ENCODE measurements at places on chromosomes 7 and 10.

DNA sequence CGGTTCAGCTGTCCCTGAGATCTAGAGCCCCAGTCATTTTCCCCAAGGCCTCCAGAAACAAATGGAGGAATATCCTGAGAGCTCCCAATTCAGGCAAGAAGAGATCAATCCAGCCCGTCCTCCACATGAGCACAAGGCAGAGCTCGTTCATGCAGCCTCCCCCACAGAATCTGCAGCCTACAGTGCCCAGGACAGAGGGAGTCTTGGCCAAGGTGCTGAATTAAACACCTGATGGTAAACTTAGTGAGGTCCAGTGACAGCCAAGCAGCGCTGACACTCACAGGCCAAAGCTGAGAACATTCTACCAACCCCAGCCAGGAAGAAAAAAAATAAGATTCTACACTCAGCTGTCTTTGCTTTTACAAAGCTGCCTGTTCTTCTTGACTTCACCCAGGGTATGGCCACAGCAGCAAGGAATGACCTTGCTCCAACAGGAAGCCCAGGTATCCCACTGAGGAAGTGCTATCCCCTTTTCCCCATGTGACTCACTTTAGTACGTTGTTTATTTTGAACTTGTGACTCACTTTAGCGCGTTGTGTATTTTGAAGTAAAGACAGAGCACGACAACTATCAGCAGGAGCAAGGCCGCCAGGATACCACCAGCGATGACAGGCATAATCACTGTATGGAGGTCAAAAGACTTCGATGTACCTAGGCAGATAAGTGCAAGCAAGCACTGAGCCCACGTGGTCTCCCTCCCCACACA, 4.4 kb upstream of the CUZD1 start:
- DNase-seq: no peak

DNA sequence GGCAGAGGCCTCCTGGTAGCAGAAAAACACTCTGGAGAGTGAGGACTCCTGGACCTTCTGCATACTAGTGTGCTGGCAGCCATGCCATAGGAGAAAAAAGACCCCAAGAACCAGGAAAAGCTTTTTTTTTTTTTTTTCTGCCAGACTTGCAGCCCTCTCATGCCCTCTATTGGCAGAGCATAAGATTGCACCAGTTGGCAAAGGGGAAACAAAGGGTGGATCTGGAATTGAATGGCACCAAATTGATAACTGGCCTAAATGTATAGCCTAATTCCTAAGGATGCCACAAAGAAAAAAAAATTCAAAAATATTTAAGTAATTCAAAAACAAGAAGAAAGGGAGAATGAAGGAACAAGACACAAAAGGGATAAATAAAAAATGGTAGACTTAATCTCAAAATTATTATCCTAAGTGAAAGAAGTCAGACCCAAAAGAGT, 112.5 kb upstream of the GHITM start:
- DNase-seq: no peak

DNA sequence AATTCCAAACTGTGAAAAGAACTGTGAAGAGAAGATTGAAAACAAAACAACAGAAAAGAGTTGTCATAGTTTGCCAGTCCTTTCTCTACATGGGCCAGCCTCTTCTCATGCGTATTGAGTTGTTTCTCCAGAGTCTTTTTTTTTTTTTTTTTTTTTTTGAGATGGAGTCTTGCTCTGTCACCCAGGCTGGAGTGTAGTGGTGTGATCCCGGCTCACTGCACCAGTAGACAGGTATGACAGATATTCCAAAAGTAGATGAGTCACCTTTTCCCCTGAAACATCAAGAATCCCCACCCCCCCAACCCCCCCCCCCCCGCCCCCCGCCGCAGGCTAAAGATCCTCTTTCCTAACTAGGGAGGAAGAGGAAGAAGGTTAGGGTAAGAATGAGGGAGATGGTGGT, 15.6 kb upstream of the KMT2C start:
- no peak for DNase-seq

GRCh38 chr10:112005044-112005443, 178.5 kb downstream of the GPAM start:
- DNase-seq: no peak

- no peak for DNase-seq
Measured at GRCh38 chr10:107341281-107341680, 176.8 kb upstream of the SORCS1 start.

DNA sequence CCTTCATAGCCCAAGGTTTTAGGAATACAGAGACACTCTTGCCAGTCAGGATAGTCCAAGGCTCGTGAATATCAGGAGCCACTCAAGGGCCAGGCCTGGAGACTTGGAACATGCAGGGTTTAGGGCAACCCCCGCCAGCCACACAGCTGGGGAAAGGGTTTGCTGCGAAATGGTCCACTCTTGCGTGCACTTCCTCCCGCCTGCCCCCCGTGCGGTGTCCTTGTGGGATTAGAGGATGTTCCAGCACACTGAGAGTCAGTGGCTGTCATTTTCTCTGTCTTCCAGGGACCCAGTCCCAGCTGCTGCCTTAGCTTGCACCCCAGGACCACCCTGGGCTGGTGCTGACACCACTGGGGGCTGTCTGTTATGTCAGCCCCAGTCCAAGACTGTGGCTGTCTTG, 38.5 kb downstream of the POR start:
- DNase-seq: no peak

DNA sequence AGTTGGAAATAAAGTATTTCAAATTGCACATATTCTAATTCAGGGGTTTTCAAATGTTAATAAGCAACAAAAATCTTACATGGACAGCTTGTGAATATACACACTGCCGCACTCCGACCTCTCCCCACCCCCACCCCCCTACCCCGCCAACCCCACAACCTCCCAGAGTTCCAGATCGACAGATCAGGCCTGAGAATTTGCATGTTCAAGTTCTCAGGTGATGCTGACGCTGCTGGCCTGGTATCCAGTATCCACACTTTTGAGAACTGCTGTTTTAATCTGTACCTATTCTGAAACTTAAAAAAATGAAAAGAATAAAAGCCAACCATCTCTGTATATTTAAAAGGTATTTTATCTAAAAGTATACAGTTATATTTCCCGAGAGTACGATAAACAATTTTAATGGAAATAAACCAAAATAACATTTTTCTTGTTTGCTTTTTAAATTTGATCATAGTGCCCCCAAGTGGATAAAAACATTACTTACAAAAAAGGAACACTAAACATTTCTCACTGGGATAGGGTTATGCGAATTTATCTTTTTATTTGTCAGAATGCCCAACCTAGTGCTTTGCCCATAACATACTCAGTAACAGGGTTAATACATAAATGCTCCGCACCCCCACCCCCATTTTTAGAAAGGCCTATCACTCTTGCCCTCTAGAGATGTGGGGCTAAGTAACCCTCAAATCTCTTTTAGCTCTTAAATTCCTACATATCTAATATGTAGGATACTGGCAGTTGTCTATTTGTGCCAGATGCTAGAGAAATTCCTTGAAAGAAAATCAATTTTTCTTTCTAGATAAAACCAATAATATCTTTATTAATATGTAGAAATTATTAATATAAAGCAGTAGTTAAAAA, 166.3 kb downstream of the RNF133 start:
- DNase-seq: no peak

- DNase-seq: no peak
Measured at GRCh38 chr7:76515999-76516443, 5.7 kb downstream of the UPK3B start.

DNA sequence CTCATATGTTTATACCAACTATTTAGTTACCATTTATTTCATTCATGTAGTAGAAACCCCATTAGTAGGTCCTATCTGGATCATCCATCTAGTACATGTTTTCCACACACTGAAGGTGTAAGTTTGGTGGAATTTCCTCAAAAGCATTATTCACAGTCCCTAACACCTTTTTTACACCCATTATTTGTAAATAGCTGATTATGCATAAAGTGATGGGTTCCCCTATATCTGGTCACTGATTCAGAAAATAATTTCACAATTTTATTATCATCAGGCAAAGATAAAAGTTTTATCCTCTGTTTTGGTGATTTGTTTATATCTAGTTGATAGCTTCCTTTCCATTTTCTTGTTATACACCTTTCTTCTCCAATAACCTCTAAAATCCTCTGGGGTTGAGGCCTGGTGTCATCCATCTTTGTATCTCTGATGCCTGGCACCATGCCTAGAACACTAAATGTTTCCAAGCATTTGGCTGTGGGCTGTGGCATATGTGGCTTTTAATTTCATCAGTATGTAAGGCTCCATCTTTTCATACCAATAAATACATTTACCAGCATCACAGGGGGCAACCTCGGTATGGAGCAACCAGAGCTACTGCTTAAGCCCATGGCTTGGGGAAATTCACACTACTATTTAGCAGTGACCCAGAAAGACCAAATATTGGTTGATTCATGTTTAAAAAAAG, 1089.5 kb upstream of the LRRN3 start:
- no peak for DNase-seq

GRCh38 chr10:49143249-49143648, 9.4 kb upstream of the FAM170B start:
- no peak for DNase-seq

- DNase-seq: no peak
Measured at GRCh38 chr7:99499371-99499720, 735 bp downstream of the ZNF394 start.

DNA sequence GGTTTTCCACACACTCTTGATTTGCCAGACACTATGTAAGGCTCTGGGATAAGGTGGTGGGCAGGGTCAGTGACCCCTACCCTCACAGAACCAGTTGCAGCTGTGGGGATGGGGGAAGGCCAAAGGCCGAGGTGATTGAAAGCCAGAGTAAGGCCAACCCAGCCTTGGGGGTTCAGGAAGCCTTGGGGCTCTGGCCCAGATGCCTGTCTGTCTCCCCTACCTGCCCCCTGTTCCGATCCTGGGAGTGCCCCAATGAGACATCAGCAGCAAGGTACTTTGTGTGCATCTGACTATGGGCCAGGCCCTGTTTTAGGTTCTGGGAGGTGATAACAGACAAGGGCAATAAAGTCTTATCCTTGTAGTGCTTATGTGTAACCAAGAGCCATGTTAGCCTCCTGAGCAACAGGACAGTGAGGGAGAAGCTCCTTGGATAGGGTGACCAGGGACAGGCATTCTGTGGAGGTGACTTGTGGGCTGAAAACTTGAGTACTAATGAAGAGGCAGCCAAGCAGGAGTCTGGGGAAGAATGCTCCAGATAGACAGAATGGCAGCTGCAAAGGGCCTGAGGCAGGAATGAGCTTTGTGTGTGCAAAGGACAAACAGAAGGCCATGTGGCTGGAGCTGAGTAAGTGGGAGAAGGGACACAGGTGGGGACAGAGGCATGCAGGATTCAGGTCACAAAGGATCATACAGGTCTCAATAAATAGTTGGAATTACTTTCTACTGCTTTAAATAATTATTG, 35.4 kb downstream of the TSPAN14 start:
- no peak for DNase-seq

- no peak for DNase-seq
Measured at GRCh38 chr7:5612695-5613094, 168.8 kb downstream of the RNF216 start.

- DNase-seq: no peak
Measured at GRCh38 chr10:28875549-28876081, 198.3 kb downstream of the BAMBI start.

DNA sequence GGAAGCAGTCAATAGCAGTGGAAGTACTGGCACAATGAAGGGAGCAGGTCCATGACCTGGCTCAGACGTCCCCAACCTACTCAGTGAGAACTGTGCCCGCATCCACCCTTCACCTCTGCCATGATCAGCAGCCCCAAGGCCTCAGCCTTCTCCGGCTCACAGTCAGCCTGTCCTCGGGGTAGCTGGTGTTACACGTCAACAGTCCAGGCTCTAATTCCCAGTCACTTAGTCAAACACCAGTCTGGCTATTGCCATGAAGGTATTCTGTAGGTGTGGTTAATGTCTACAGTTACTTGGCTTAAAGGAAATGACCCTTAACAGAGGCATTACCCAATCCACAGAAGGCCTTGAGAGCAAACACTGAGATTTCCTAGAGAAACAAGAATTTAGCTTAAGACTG, 49.1 kb downstream of the GRB10 start:
- DNase-seq: no peak

DNA sequence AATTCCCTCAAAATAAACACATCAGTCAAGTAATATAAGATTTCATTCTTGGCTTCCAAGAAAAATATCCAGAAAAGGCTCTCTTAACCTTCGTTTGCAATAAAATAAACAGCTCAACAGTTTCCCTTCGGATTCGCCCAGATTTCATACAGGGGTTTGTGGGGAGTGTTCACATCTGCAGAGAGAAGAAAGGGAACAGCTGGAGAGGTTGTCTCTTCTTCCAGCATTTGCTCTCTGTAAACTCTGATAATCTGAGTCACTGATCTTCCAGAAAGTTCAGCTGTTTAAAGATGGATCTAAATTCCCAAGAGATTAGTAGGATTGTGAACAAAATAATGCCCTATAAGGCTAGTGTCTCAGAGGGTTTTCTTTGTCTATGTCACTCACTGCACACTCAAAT, 277.9 kb downstream of the HPSE2 start:
- DNase-seq: no peak

DNA sequence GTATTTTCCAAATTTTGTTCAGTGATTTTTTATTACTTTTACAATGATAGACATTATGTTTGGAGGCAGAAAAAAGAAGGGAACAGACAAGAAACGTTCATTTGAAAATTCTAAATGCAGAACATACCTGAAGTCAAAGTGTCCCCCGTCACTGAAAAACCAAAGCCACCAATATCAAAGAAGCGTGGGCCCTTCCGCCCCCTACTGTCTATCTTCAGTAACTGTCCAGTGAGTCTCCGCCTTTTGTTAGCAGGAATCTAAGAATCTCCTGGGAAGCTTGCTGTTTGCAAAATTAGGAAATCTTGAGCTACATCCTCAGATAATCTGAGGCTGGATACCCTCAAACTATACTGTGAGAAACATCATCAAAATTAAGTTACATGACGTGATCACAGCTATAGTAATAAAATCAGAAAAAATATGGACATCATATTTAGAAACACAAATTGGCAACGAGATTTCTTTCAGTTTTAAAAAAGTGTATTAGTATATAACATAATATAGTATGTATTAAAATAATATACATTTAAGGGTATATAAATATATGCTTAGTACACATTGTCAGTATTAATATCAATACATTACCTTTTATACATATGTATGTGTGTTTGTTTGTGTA, 169.3 kb upstream of the AKR1E2 start:
- peak; percentile 50 for DNase-seq

DNA sequence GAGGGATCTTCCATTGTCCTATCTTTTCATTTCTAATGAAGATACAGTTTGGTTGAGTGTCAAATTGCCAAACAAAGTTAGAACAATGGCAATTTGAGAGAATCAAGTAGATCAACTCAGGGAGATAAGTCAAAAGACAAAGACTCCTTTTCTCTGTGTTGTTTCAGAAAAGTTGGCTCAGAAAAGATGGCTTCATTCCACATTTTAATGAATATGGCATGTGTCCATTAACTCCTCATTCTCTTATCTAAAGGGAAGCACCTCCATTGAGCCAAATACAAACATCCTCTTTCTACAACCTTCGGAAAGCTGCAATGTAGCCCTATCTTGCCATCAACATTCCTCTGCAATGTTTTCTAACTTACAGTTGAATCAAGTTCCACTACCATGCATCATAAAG, 939.0 kb upstream of the C7orf33 start:
- no peak for DNase-seq

- no peak for DNase-seq
Measured at GRCh38 chr7:137513091-137513490, 169.6 kb upstream of the PTN start.

Measured in skin of body (tissue), 3 donors.